ENCODE measurements at places on chromosomes 1 and 21.

- no peak for DNase-seq
Measured at GRCh38 chr1:7229186-7229585, 443.9 kb downstream of the CAMTA1 start.

- DNase-seq, result no peak
Measured at GRCh38 chr1:246067432-246068216, 439.5 kb downstream of the SMYD3 start.

GRCh38 chr1:102085896-102086295 is 89.2 kb upstream of the OLFM3 start:
- no peak for DNase-seq

GRCh38 chr1:98143403-98143802 is 222.6 kb upstream of the DPYD start:
- no peak for DNase-seq

DNA sequence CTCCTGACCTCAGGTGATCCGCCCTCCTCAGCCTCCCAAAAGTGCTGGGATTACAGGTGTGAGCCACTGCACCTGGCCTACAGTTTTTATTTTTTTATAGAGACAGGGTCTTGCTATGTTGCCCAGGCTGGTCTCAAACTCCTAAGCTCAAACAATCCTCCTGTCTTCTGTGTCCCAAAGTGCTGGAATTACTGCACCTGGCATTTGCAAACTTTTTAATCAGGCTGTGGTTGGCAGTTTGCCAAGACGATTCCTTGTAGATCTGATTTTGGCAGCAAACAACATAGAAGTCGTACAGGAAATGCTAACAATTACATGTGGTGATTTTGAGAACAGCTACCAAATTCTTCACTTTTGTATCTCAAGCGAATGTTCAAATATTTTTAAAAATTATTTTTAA is 10.1 kb downstream of the RBP7 start:
- no peak for DNase-seq

DNA sequence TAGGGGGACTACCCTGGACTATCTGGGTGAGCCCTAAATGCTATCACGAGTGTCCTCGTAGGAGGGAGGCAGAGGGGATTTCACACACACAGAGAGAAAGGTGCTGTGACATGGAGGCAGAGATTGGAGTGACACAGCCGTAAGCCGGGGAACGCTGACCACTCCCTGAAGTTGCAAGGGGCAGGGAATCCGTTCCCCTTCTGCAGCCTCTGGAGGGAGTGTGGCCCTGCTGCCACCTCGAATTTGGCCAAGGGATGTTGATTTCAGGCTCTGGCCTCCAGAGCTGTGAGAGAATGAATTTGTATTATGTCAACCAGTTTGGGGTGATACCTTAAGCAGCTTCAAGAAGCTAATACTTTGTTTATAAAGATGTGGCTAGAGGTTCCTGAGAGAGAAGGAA is 137.7 kb downstream of the ACTL8 start:
- no peak for DNase-seq

All from GM12878 (cell line).